ENCODE measurements at places on chromosomes 1 and 21. TPM values are rescaled to one million over a fixed set of nuclear protein-coding genes. Genes with fewer than 3 reads are reported as not detected.

SMYD2 gene
- 41.3 TPM for total RNA-seq

INKA2 gene
- total RNA-seq, result 2.4 TPM

SLC22A15 gene
- 0.20 TPM for total RNA-seq

VASH2 gene
- 0.12 TPM for total RNA-seq

ETV3L gene
- not detected for total RNA-seq

NMNAT2 gene
- not detected for total RNA-seq

Measured in activated CD4-positive, alpha-beta T cell treated with anti-CD3 and anti-CD28 coated beads, Interleukin-2, amount 10 ng/mL, durations not matched to agents 7 days and 5 days (primary cell).